ENCODE measurements at places on chromosomes 11 and 22.

DNA sequence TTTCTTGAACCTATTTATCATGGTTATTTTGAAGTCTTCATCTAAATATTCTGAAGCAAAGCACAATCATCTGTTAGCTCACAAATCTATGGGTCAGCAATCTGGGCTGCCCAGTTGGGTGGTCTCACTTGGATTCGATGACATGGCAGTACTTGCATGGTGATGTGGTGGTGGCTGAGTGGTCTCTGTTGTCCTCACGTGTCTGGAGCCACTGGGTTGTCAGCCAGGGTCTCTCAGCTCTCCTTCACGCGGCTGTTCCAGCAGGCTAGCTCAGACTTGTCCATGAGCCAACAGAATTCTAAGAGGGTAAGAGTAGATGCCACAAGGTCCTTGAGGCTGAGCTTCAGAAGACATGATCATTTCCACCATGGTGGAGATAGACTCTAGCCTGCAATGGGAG lies 66.4 kb upstream of the KCNQ1OT1 start:
- DNase-seq: no peak

GRCh38 chr22:17974703-17975372 lies 49.5 kb downstream of the MICAL3 start:
- DNase-seq: no peak

- no peak for DNase-seq
These were observed 50.8 kb downstream of the DHCR7 start for GRCh38 chr11:71397331-71397860.

DNA sequence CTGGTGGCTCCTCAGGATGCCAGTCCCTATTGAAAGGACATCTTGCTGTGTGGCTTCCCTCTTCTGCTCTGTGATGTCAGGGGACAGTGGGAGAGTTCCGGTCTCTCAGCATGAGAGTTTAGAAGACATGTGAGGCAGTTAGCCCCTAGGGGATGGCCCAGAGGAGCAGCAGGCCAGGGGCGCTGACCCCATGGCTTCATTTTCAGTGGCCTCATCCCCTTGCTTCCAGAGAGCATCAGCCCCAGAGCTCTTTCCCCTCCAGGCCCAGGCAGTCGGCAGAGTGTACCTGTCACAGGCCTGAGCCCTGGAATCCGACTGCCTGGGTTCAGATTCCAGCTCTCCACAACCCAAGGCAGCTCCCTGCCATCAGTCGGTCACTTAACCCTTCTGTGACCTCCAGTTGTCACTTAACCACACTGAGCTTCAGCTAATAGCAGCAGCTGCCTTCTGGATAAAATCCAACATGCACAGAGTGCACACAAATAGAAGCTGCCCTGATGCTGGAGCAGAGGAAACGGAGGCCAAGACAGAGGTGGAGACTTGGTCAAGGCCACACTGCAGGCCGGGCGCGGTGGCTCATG lies 14.1 kb upstream of the LRRC10B start:
- DNase-seq: no peak

- DNase-seq: no peak
These were observed 210.3 kb downstream of the CWF19L2 start for GRCh38 chr11:107247167-107247861.

DNA sequence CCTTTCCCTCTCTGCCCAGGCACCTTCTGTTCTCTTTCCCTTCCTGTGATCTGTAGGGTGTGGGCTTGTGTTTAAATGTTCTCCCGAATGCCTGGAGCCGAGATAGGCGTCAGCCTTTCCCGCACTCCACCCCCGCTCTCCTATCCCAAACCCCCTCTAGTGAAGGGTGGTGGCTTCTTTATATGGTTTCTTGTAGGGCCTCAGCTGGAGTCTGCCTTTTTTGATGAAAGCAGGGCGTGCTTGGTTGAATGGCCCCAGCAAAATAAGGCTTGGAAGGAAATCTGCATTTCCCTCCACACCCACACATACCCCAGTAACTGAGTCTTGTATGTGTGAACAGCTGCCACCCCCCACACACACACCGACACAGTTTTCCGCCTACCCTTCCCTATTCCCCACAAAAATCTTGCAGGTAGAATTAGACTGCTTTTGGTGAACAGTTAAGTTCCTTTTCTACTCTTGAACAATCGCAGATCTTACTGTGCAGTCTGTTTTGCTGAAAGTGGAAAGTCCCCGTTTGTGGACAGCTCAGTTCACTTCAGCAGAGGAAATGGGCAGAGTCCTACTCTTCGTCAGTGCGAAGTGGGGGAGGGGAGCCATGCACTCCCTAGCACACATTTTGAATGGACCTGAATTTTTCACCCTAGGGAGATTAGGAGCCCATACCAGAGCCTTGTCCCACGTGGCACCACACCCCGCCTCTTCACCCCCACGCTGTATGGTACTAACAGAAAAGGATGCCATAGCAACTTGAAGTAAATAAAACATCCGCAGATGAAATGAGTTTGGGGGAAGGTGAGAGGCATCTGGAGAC lies 25.5 kb upstream of the GRK2 start:
- peak; percentile 87 for DNase-seq

- DNase-seq: no peak
These were observed 139.1 kb upstream of the MTMR2 start for GRCh38 chr11:96063053-96063452.

GRCh38 chr22:17501679-17502285 lies 61.5 kb upstream of the SLC25A18 start:
- no peak for DNase-seq

- DNase-seq: no peak
These were observed 40.3 kb downstream of the SIK2 start for GRCh38 chr11:111642542-111642941.

GRCh38 chr11:132036746-132037466 lies 666.5 kb downstream of the NTM start:
- no peak for DNase-seq
